ENCODE measurements at places on chromosomes 2 and 18.

DNA sequence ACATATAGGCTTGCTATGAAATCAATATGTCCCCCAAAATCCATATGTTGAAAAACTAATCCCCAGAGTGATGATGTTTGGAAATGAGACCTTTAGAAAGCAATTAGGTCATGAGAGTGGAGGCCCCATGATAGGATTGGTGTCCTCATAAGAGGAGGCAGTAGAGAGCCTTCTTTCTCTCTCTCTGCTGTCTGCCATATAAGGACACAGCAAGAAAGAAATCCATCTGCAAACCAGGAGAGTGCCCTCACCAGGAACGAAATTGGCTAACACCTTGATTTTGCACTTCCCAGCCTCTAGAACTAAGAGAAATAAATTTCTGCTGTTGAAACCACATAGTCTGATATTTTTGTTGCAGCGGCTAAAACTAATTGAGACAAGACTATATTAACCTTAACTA is 89.5 kb downstream of the NBAS start:
- DNase-seq = no peak

- DNase-seq = no peak
Measured at GRCh38 chr2:66470199-66470598, 35.3 kb downstream of the MEIS1 start.

DNA sequence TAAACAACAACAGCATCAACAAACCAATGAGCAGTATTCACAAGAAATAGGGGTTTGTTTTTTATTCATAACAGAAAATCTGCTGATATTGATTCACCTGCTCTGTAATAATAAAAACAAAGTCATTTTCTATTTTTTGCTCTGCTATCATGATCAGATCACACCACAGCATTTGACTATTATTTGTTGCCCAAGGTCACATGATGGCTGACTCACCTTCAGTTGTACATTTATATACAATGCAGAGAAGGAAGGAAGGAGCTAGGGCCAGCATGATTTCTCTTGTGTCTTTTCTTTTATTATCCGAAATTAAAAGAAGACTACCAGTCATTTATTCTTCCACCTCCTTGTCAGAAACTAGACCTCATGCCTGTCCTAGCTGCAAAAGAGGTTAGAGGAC is 1427.7 kb upstream of the CELF4 start:
- no peak for DNase-seq

GRCh38 chr2:28544922-28545589 is 49.2 kb downstream of the PLB1 start:
- DNase-seq = peak; percentile 4

GRCh38 chr2:16470936-16471490 is 194.6 kb downstream of the CYRIA start:
- no peak for DNase-seq

- no peak for DNase-seq
Measured at GRCh38 chr2:18398833-18399232, 161.6 kb downstream of the RDH14 start.
